ENCODE measurements at places on chromosomes 1 and 21. TPM values are rescaled to one million over a fixed set of nuclear protein-coding genes. Genes with fewer than 3 reads are reported as not detected.

The CELSR2 gene
- 1.4 TPM for total RNA-seq

The TMPRSS2 gene
- total RNA-seq = 28.4 TPM

The SH2D1B gene
- total RNA-seq = not detected

The ARHGEF10L gene
- total RNA-seq = 56.1 TPM

The SZT2 gene
- 17.5 TPM for total RNA-seq

The MYOM3 gene
- 20.7 TPM for total RNA-seq

DNA sequence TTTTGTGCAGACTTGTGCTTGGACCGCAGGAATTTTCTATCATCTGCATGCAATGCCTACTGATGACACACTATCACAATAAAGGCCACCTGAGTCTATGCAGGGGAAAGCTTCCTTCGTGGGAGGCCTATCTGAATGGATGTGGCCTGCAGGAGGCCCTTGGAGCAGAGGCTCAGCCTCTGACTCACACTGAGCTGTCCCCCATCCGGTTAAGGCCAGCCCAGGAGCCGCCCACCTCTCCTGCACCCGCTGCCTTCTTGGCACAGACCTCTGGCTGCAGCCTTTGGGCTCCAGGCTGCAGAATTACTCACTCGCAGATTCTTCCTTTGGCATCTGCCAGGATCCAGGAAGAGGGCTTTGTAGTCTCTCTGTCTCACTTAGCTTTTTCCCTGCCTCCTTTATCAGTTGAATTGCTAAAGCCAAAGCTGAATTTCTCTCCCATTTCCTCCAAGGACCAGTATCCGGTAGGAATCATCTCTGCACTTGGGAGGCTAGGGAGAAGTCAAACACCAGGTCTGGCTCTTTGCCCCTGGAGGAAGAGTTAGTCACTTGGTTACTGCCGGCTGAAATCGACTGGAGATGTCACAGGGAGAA is 65.1 kb upstream of the JUN start:
- peak; percentile 60 for DNase-seq

DNA sequence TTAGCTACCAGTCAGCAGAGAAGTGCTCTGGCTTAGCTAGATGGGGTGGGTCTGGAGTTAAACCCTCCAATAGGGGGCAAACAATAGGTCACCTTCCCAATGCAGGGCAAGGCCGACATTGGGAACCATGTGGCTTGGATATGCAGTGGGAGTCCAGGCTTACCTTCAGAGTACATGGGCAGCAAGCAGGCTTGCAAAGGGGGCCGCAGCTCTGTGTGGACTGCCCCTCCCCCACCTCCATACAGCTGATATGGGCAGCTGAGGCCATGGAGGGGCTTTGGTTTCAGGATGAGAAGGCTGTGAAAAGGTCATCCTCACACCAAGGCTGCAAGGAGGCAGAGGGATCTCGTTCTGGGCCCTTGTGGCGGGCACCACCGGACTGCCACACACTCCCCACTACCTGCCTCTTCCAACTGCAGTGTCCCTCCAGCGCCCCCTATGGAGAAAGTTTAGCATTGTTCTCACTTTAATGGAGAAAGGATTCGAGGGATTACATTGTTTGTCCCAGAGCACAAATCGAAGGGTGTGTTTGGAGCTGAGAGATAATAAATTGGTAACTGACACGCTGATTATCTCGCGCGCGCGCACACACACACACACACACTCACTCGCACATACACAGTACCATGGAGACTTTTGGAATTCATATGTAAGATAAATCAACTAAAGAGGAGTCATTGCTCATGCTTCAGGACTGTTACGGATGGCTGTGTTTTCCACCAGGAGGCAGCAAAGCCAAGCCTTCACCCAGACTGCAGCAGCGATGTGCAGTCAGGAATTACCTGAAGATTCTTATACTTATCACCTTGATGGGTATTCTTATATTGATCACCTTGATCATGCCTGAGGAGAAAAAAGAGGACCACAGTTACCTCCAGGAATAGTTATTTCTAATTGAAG is 7.0 kb upstream of the SMCP start:
- DNase-seq = peak; percentile 67

- DNase-seq = no peak
These were observed 24.7 kb upstream of the DMRTA2 start for GRCh38 chr1:50447961-50448360.

DNA sequence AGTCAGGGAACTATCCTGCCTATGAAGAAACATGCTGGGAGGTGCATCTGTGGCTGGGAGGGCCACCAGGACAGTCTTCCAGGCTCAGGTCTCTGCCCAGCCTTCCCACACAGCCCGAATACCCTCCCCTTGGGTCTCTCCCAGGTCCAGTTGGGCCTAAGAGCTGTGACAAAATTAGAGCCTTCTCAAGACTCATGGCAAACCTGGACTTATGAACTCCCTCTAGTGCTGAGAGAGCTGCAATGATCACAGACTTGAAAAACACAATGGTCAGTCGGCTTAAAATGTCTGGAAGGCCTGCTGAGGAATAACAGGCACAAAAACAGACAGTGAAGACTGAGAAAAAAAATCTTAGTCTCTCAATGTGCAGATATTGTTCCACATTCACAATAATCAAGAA is 325.1 kb downstream of the BRINP2 start:
- DNase-seq = no peak

Data from HT-29 (cell line).